ENCODE measurements at places on chromosomes 1 and 21.

GRCh38 chr1:57741521-57741920, 317.7 kb upstream of the DAB1 start:
- no peak for DNase-seq

GRCh38 chr1:173860065-173860464, 7.7 kb downstream of the GAS5 start:
- DNase-seq = no peak

DNA sequence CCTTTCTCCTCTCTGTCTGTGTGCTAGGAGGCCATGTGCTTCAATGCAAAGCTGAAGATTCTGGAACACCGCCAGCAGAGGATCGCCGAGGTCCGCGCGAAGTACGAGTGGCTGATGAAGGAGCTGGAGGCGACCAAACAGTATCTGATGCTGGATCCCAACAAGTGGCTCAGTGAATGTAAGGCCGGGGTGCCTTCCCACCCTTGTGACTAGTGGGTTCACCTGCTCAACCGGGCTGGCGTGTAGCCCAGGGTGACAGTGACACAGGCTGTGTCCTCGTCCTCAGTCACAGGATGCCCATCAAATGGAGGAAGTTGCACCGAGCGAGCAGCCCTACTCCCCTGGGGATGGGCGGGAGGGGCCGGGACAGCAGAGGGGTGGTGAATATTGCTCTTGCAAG, 544.1 kb downstream of the KIF26B start:
- no peak for DNase-seq

DNA sequence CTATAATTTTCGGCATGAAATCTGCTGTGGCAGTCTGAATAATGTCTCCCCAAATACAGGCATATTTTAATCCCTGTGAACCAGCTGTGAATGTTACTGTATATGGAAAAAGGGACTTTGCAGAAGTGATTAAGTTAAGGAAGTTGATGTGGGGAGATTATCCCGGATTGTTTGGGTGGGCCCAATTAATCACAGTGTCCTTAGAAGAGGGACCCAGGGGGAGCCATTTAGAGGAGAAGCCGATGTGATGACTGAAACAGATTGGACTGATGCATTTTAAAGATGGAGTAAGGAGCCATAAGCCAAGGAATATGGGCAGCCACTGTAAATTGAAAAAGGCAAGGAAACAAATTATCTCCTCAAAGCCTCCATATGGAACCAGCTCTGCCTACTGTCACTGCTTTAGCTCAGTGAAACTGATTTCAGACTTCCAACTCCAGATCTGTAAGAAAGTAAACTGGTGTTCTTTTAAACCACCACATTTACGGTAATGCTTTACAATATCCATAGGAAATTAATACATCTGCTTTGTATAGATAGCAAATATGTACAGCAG, 61.1 kb upstream of the GPR88 start:
- DNase-seq = no peak

DNA sequence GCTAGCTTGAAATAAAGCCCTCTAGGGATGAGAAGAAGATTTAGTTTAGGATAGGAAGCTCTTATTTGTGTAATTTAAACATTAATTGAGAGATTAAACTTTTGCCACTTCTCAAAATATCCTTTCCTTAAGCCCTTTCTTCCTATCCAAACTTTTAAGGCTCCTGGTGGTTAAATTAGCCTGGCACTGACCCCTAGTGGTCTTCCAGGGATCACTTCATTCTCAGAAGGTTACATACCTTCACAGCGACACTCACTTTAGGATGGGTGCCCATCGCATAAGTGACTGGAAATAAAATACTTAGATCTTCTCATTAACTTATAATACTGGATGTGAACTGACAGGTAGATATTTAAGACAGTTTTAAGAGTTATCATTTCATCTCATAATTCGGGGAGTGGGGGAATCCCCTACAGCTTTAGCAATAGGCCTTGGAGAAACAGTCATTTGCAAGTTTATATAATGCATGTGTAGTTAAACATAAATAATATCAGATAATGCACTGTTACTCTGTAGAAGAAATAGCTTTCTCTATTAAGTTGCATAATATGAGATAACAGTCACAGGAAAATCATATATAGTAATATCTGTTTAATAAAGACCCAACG, 7.4 kb downstream of the LHX9 start:
- DNase-seq = no peak

Data from stimulated activated CD4-positive, alpha-beta T cell treated with anti-CD3 and anti-CD28 coated beads, TNF-alpha, amount 100 ng/mL, for 1 hour (primary cell).